ENCODE measurements at places on chromosomes 5 and 9.

GRCh38 chr5:6108540-6108848, 269.9 kb downstream of the MED10 start:
- no peak for DNase-seq

- no peak for DNase-seq
These were observed 31.3 kb downstream of the ARHGAP26 start for GRCh38 chr5:142801495-142801871.

DNA sequence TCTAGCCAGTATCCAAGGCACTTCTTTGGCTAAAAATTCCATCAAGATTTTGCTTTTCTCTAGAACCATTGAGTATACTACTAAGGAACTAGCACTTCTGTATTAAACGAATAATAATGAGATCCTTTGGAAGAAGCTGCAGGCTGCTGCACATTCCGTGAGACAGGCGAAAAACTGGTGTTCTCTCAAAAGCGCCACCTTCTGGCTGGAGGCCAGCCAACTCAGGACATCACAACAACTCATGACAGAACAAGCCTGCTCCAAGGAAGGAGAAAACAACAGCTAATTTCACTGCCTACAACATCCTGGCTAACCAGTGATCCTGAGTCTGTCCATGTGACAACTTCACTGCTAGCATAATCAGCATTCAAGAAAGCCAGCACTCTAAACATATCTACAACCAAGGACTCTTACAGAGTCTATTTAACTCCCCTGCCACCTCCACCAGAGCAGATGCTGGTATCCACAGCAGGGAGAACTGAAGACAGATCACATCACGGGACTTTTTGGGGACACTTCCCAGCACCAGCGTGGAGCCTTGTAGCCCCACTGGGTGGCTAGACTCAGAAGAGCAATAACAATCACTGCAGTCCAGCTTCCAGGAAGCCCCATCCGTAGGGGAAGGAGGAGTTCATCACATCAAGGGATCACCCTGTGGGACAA, 150.5 kb downstream of the YTHDC2 start:
- peak; percentile 59 for DNase-seq

GRCh38 chr5:54905246-54905795, 80.1 kb downstream of the ESM1 start:
- DNase-seq = no peak

GRCh38 chr5:38286002-38286401, 27.6 kb downstream of the EGFLAM start:
- no peak for DNase-seq

- DNase-seq = no peak
These were observed 349.3 kb downstream of the RAB3C start for GRCh38 chr5:58932057-58932612.

- no peak for DNase-seq
These were observed 20.5 kb downstream of the CD274 start for GRCh38 chr9:5470816-5471215.

GRCh38 chr9:75866273-75866871, 24.1 kb upstream of the PCSK5 start:
- DNase-seq = no peak

DNA sequence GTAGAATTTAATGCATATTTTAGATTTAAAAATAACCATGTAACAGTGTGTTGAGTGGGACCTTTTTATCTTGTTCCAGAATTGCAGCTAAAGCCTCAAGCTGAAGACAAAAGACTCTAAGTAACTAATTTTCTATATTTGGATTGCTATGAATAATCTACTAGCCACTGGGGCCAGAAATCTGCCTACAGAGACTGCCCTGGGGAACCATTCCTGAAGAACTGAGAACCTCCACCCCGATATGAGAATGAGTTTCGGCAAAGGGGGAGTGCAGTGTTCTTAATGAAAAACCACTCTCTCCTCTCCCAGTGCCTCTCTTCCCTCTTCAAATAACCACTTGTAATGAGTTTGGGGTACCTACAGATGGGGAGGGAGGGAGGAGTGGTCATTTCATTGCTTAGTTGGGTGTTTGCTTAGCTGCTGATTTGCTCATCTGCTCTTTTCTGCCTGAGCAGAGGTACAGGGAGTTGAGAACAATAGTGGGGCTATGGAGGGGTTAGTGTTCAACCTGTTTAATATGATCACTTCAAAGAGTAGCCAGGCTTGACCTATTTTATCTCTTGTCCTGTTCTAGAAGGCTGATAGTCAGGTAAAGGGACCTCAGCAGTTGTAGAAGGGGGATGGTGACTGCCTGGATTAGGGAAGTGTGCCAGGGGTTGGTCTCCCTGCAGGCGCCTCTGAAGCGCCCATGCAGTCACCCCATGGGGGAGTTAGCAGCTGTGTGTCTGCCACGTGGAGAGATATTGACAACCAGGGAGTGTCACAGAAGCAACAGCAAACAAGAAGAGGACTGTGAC, 47.7 kb downstream of the ATG10 start:
- DNase-seq = no peak

DNA sequence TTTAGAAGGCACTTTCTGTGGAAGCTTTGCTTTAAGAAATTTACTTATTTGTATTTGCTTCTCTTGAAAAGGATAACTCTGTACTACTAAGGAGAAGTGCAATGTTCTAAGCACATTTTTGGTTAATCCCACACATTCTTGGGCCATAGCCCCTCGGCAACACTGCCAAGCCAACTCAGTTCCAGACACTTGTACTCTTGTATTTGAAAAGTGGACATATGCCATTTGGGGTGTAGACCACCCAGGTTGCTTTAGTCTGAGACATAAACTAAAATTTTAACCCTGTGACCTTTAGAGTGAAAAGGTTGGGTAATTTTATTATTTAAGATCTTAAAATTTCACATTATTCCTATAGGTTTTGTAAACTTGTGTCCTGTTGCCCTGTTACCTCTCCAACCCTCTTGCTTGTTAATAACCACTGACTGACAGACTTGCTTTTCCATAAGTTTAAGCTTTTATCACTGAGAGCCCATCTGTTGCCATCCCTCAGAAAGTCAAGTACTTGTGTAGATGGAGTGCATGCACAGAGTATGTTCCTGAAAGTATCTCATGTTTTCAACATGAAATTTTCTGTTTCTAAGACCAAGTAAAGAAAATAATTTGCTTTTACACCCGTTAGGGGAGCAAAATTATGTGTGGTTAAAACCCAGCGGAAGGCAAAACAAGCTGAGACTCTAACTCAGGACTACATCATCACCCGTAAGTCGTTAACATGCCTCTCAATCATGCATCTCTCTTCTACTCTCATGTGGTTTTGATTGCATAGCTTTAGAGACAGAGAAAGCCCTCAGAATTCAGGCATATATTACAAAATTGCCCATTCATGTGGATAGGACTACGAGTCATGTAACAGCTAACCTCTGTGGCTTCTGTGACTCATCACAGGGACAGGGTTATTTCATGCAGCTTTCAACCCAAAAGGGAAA, 117.3 kb downstream of the GDNF start:
- no peak for DNase-seq

DNA sequence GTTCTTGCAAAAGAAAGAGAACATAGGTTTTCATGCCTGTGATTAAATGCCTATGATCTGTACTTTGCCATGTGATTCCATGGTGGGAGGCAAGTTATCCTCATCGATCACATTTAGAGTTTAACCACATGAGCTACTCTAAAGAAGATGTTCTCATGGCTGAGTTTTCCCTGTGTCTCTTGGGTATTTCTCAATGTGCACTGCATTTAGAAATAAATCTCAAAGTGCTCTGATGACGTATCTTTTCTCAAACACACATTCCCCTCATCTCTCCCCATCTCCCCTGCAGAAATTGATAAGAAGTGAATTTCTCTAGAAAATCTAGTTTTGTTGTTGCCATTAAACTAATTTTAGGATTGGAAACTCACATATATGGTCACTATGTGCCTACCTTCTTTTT, 282.2 kb downstream of the SEMA5A start:
- no peak for DNase-seq

GRCh38 chr9:120904978-120905301, 21.7 kb downstream of the TRAF1 start:
- DNase-seq = no peak

- no peak for DNase-seq
These were observed 149.2 kb downstream of the GNA14 start for GRCh38 chr9:77498891-77499290.

GRCh38 chr5:159083548-159084452, 15.9 kb downstream of the EBF1 start:
- DNase-seq = no peak

GRCh38 chr5:159061179-159061796, 38.4 kb downstream of the EBF1 start:
- DNase-seq = peak; percentile 81

- DNase-seq = no peak
These were observed 76.9 kb upstream of the NFIL3 start for GRCh38 chr9:91500509-91501014.

DNA sequence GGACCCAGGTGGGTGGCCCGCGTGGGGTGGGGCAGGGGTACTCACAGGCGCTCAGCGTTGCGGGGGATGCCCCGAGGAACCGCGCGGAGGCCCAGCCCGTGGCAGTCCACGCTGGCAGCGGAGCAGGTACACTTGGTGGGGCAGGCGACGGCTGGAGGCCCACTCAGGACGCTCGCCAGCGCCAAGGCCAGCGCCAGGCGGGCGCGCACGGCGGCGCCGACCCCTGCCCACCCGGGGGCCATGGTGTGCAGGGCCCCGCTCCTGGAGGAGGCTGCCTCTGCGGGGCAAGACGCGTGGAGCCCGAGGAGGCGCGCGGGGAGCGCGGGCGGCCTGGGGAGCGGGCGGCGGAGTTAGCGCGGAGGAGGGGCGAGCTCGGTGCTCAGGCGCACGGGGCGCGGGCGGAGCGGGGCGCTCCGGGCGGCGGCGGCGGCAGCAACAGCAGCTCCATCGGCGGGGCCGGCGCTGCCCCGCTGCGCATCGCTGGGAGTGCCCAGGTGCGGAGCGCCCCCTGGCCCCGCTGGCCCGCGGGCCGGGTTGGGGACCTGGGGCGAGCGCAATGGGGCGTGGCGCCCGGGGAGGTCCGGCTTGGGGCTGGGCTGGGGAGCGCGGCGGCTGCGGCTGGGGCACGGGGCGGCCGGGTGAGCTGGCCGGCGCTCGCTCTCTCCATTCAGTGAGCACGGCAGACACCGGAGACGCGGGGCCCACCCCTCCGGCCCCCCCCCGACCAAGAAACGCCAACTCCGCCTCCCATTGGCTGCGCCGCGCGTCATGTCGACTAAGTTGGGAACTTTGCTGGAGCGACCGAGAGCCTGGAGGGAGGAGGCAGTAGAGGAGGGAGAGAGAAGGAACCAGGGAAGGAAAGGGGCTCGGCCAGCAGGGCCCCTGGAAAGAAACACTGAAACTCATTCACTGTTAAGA, at the start of gene SLIT3:
Gene SLIT3 (minus strand): TSS at position 672 of the 918 bp plus-strand sequence. CDS start 430 bp downstream, at position 242.
- peak; percentile 86 for DNase-seq

DNA sequence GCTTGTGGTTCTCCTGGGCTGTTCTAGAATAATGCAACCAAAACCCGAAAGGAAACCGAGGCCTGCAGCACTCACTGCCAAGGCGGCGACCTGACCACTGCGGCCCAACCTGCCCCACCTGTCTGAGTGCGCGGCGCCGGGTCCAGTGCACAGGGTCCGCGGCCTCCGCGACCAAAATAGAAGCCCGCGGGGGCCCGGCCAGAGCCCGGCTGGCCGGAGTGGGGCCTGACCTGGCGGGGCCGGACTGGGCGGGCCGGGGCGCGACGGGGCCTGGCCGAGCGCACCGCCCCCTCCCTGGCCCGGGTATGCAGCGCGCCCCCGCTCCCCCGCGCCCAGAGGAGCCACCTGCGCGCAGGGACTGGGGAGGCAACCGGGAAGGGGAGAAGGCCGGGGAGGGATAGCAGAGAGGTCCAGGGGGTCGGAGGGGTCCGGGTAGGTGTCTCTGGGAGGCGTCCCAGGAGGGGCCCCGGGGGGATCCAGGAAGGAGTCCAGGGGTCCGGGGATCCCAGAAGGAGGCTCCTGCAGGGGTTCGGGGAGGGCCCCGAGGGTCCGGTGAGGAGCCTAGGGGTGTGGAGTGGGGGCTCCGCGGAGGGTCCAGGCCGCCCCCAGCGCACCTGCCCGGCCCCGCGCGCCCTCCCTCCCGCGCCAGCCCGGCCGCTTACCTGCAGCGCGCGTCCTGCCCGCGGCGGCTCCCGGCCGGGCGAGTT, 503 bp downstream of the SEMA4D start:
- DNase-seq = no peak

DNA sequence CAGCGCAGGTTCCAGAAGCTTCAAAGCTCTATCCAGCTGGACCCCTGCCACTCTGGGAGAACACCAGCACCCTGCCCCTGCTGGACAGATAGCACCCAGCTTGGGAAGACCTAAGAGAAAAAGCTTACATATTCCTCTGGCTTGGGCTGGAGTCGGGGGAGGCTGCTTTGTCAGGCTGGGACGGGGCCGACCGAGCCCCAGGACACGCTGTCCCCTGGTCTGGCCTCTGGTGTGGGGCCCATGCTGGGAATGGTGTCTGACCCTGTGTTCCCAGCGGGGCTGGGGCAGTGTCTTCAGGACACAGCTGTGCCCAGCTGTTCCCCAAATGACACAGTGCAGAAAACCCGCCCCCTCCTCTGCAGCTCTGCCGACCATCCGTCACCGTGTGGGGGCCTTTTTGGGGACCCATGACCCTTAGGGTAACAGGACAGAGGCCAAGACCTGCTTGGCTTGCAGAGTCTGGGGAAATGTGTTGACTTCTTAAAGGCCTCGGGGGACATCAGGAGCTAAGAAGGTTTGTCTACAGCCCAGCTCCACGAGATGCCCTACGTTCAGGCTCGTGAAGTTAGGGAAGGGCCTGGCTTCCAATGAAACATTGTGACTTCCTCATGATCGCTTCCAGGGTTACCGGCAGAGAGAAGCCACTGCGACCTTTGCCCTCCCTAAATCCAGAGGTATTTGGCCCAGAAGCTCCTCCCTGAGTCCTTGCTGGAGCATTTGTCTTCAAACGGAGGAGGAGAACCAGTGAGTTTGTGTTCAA, 20.4 kb upstream of the SLC2A6 start:
- DNase-seq = peak; percentile 47

- DNase-seq = no peak
These were observed 189.7 kb downstream of the DAB2IP start for GRCh38 chr9:121840838-121841760.

DNA sequence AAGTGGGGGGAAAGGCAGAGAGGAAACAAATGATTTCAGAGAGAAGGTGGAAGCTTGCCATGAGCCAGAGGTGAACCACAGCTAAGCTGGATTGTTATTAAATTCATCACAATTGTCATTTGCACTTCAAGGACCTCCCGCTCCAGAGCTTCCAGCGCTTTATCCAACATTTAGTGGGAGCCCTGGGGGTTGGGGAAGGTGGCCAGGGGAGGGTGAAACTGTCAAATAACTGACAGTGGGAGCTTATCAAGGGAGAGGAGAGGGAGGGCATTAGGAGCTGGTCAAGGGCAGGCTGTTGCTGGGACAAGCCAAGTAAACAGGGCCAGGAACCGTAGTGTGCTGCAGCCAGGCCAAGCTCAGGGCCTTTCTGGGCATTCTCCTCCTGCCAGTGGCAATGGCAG, 71.5 kb downstream of the SIL1 start:
- peak; percentile 43 for DNase-seq

GRCh38 chr9:93814077-93814956, 140.8 kb downstream of the BARX1 start:
- no peak for DNase-seq

DNA sequence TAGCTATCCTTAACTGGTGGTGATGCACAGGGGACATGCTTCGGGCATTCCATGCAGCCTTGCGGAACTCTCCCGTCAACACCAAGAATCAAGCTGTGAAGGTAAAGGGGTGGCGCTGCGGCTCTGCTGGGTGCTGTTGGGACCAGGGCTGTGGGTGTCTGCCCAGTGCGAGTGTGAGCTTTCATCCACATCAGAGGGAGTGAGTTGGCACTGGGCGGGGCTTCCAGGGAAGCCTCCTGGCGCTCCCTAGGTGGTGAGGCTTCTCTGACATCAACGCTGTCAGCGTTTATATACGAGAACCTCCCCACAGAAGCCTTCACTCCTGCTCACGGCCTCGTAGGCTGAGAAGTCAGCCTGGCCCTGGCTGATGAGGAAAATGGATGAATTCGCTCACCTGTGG, 11.7 kb downstream of the ARPC5L start:
- no peak for DNase-seq
